ENCODE measurements at places on chromosomes 1 and 21.

- DNase-seq = no peak
Observed at GRCh38 chr1:53535846-53536245, 76.6 kb downstream of the DMRTB1 start.

DNA sequence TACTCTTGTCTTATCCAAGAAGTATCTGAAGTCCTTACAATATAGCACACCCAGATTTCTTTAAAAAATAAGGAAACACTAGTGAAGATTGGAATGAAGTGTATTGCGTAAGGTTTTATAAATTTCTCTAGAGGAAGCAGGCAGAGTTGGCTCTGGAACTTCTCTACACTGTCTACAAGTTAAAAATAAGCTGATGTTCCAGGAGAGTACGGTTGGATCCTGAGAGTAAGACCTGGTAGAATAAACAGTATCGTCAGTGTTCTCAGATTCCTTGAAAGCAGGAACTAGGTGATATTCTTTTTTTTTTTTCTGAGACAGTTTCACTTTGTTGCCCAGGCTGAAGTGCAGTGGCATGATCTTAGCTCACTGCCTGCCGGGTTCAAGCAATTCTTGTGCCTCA, 107.9 kb downstream of the USP25 start:
- DNase-seq = no peak

GRCh38 chr1:1242461-1243265, 3.9 kb downstream of the C1QTNF12 start:
- no peak for DNase-seq

GRCh38 chr1:14260480-14260879, 338.0 kb upstream of the KAZN start:
- DNase-seq = no peak

- no peak for DNase-seq
Observed at GRCh38 chr1:45552331-45552730, 1.7 kb downstream of the AKR1A1 start.

GRCh38 chr1:211843018-211843417, 12.5 kb upstream of the LPGAT1 start:
- no peak for DNase-seq

DNA sequence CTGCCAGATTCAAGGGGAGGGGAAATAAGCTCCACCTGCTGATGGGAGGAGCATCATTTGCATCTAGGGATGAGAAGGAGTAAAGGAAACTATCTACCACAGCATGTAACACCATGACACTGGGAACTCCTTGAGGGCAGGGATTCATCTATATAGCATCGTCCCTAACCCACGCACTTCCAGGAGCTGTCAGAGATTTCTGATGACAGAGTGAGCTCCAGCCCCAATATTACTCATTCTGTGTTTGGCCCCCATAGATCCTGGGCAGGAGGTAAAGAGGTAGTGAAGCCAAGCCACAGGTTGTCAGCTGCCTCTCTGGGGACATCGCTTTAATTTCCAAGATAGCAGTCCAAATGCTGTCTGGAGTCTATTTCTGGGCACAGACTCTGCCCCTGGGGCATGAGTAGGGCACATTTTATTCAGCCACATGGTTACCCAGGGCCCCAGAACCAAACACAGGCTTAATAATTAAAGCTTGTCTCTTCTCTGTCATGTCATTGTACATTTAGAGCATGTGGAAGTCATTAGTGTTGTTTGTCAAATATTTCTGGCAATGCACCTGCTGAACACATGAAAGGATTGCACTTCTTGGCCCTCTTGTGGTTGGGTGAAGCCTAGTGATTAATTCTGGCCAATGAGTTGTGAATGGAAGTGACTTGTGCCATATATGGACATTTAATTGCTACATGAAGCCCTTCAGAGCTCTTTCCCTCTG, 105.9 kb upstream of the POU3F1 start:
- DNase-seq = peak; percentile 12

- DNase-seq = no peak
Observed at GRCh38 chr1:82995951-82996350, 1003.0 kb downstream of the TTLL7 start.

DNA sequence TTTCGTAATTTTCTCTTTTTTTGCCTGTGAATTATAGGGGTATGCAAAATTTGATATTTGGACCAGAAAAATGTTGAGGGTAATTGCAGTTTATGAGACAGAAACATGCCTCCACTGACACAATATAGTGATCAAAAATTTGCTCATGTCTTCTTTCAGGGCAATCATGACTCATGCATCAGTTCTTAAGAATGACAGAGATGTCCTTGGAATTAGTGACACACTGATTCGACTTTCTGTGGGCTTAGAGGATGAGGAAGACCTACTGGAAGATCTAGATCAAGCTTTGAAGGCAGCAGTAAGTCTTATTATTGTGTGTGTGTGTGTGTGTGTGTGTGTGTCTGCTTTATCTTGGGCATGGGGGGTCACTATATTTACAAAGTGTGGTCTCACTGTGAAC, 27.5 kb downstream of the CTH start:
- DNase-seq = no peak

DNA sequence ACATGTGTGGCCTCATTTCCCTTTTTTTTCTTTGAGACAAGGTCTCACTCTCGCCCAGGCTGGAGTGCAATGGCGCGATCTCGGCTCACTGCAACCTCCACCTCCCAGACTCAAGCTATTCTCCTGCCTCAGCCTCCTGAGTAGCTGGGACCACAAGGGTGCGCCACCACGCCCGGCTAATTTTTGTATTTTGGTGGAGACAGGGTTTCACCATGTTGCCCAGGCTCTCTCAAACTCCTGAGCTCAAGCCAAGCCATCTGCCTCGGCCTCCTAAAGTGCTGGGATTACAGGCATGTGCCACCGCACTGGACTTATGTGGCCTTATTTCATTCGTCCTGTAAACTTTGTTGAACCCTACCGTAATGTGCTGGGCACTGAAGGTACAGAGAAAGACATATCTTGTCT, 569 bp upstream of the WARS2 start:
- no peak for DNase-seq

DNA sequence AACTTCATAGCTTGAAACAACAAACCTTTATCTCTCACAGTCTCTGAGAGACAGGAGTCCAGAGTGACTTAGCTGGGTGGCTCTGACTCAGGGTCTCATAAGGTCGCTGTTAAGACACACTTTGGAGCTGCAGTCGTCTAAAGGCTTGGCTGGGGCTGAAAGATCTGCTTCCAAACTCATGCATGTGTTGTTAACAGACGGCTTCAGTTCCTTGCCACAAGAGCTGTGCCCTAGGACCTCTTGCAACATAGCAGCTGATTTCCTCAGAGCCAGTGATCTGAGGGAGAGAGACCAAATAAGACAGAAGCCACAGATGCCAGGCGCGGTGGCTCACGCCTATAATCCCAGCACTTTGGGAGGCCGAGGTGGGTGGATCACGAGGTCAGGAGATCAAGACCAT, 176.8 kb downstream of the DISC1 start:
- DNase-seq = no peak

DNA sequence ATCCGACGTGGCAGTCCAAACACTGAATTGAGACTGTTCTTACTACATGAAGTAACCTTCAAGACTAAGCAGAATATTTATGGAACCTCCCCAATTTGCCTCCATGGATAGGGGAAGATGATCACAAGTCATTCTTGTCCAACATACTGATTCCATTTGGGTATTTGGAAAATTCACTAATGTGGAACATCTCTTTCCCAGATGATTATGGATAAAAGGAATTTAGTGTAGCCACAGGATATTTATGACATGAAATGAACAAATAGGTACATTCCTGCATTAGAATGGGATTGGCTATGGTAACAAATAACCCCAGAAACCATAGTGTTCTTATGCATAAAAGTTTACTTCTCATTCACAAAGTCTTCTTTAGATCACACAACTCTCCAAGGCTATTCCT, 40.2 kb upstream of the SGIP1 start:
- DNase-seq = no peak

- no peak for DNase-seq
Observed at GRCh38 chr21:38261851-38262250, 5.1 kb downstream of the KCNJ15 start.

DNA sequence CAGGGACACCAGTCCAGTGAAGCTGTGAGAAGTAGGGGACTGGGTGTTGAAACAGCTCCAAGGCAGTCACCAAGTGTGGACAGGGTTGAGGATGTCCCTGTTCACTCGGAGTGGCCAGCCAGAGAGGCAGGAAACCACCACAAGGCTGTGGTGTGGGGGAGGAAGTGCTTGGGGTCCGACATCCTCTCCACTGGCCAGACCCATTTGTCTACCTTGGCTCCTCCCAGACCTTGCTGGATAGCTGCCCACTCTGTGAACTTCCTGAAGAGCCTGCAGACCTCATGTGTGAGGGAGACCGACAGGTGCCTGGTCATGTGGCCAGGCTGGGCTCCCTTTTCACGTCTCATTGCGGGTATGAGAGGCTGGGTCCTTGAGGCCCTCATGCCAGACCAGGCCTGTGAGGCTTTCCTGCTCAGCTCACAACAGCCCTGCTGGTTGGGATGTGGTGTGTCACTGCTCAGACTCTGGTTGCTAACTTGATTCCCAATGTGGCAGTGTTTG, 21.8 kb downstream of the CYP4B1 start:
- no peak for DNase-seq

GRCh38 chr1:238469146-238469631, 578.5 kb upstream of the ZP4 start:
- no peak for DNase-seq

DNA sequence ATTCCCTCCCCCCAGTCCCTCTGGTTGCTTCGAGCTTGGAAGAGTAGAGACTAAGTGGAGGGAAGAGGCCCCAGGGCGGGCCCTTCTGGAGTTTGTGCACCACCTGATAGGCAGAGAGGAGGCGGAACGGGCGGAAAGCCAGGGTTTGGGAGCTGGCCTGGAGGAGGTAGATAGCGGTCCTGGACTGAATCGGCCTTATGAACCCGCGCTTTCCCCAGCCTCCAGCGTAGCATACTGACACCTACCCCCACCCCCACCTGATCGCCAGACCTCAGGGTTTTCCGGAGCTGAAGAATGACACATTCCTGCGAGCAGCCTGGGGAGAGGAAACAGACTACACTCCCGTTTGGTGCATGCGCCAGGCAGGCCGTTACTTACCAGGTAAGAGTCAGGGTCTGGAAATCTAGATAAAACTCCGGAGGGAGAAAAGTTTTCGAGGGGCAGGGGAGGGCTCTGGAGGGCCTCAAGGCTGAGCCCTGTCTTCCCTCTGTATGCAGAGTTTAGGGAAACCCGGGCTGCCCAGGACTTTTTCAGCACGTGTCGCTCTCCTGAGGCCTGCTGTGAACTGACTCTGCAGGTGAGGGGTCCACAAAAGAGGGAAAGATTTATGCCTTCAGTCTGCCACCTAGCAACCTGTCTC, 705 bp downstream of the UROD start:
- DNase-seq = no peak

DNA sequence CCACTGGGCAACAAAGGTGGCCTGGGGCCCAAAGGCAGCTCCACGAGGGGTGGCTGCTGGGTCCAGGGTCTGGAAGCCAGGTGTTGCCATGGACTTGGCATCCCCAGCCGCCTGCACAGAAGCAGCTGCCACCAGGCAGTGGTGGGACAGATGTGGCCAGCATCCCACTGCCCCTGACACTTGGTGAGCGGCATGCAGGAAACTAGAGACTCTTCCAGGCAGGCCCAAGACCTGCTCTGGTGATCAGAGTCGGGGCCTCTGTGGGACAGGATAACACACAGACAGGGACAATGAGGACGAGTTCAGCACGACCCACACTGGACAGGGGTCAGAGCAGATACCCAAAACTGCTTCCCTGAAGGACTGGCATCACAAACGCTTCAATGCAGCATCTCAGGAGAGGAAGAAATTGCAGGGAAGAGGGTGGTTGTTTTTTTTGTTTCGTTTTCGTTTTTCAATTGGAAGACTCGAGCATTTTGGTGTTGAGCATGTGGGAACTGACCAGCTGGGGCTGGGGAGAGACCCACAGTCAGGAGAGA, 34.1 kb upstream of the RNF187 start:
- DNase-seq = no peak

GRCh38 chr1:54417123-54417522, 10.9 kb upstream of the SSBP3 start:
- DNase-seq = no peak

DNA sequence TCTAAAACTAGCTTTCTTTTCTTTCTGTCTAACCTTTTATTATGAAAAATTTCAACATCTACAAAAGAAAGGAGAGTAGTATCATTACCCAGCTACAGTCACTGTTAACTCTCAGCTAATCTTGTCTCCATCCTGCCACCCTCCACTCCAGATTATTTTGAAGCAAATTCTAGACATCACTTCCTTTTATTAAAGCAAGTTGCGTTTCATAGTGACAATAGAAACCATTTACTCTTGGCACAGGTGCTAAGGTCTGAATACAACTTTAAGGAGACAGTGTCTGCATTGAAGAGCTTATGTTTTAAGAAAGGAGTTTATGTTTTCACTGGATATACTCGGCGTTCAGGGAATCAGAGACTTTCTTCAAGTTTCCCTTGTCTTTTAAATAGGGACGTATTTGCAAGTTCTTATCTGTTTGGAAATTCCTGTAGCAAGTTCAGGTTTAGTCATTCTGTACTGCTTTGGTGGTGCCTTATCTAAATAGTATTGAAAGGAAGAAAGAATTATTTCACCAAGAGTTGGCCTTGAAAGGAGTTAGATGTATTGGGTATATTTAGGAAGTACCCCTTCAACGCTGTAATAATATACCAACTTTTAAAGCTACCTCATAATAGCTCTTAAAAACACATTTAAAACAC, 42.7 kb downstream of the ITSN1 start:
- DNase-seq = no peak

DNA sequence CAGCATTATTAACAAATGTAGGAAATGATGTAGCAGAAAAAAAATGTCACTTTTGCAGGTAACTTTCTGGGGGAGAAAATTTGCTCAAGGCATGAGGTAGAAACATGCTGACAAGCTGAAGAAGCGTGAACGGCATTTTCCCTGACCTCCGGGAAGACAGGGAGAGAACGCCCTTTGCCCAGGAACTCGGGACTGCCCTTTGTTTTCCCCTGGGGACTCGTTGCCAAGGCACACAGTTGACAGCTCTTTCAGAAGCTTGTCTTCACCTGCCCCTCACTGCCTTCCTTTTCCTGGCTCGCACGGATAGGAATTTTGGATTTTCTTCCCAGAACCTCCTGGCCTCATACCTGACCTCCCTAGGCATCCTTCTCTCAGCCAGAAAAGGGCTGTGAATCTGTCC, 52.7 kb upstream of the COA6 start:
- DNase-seq = no peak

DNA sequence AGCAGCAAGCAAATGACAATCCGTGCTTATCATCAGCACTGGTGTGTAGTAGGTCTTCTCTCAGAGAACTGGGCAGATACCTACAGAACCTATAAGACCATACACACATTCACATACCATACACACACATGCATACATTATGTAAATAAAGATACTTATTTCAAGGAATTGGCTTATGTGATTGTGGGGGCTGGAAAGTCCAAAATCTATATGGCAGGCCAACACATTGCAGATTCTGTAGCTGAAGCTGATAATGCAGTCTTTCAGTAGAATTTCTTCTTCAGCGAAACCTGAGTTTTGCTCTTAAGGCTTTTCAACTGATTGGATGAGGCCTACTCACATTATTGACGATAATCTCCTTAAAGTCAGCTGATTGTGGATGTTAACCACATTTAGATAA, 24.1 kb downstream of the RAP1A start:
- DNase-seq = no peak
